ENCODE measurements at places on chromosomes 4 and X.

GRCh38 chr4:69522554-69522953 is 26.8 kb upstream of the UGT2B4 start:
- no peak for DNase-seq

- DNase-seq: peak; percentile 7
Measured at GRCh38 chr4:2354118-2354517, 64.3 kb downstream of the ZFYVE28 start.

GRCh38 chr4:112266823-112267222 is 18.9 kb downstream of the TIFA start:
- no peak for DNase-seq

- DNase-seq: no peak
Measured at GRCh38 chr4:174377613-174378012, 93.9 kb downstream of the CEP44 start.

GRCh38 chr4:142474398-142475087 is 371.6 kb downstream of the INPP4B start:
- no peak for DNase-seq

GRCh38 chr4:181685461-181685860 is 557.7 kb upstream of the TENM3 start:
- no peak for DNase-seq

All from transverse colon (tissue), 4 donors.